Body of pancreas (tissue), 4 donors: ENCODE measurements at places on chromosomes 5 and 9. TPM values are rescaled to one million over a fixed set of nuclear protein-coding genes. Genes with fewer than 3 reads are reported as not detected.

GRCh38 chr5:40776658-40776977, 20.9 kb upstream of the TTC33 start:
- H3K36me3 ChIP-seq: no peaks in the 10 kb centered on the region
- peaks cover 17% of the 10 kb centered on the region for H3K4me1 ChIP-seq
- DNase-seq: no peak
- H3K27me3 ChIP-seq: no peaks in the 10 kb centered on the region

GRCh38 chr5:93791518-93791972, 50.1 kb upstream of the POU5F2 start:
- no peak overlapping the region for H3K4me3 ChIP-seq
- H3K27me3 ChIP-seq: no peaks in the 10 kb centered on the region
- H3K36me3 ChIP-seq: no peaks in the 10 kb centered on the region
- no peak for DNase-seq

DNA sequence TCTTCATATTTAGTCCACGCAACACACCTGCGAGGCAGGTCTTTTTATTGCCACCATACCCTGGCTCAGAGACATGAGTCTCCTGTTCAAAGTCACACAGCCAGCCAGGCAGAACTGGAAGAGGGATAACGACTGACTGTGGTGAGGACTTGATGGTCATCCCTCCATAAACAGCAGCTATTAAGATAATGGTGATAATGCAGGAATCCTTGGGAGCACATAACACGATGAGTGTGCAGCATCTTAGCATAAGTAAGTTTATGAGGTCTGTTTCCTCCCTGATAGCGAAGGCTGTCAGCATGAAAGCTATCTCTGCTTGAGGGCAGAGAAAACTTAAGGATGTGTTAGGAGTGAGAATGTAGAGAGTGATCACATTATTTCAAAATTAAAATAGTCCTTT, 30.9 kb downstream of the KCTD16 start:
- no peak overlapping the region for H3K4me3 ChIP-seq
- H3K4me1 ChIP-seq: peaks cover 17% of the 10 kb centered on the region
- no peaks in the 10 kb centered on the region for H3K36me3 ChIP-seq
- H3K27ac ChIP-seq: no peak overlapping the region

GRCh38 chr5:153632748-153633290, 142.3 kb downstream of the GRIA1 start:
- H3K27ac ChIP-seq: no peak overlapping the region
- H3K4me3 ChIP-seq: no peak overlapping the region
- H3K4me1 ChIP-seq: no peaks in the 10 kb centered on the region
- DNase-seq: no peak
- no peaks in the 10 kb centered on the region for H3K36me3 ChIP-seq

DNA sequence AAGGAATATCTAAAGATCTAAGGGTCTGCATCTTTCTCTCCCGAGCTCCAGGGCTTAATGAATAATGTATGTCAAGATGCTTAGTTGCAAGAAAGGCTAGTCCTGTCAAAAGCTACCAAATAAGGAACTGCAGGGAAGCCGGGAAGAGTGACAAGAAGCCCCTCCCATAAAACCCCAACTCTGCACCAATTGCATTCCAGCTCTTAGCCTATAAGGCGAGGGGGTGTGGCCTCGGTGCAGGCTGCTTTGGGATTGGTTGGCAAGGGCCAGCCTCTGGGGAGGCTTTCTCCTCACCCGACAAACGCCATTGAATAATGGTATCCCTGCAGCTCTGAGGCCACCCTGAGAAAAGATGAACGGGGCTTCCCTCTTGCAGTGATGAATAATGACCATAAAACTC, 416.9 kb downstream of the RAB3C start:
- no peaks in the 10 kb centered on the region for H3K36me3 ChIP-seq
- no peak overlapping the region for H3K4me3 ChIP-seq
- DNase-seq: no peak
- no peaks in the 10 kb centered on the region for H3K27me3 ChIP-seq

GRCh38 chr5:75325242-75325641, 11.8 kb upstream of the HMGCR start:
- H3K36me3 ChIP-seq: no peaks in the 10 kb centered on the region
- H3K4me3 ChIP-seq: no peak overlapping the region
- H3K4me1 ChIP-seq: no peaks in the 10 kb centered on the region
- H3K27me3 ChIP-seq: no peaks in the 10 kb centered on the region

NR2F1-AS1 gene
- 5.3 TPM for total RNA-seq

DAB2IP gene
- total RNA-seq: 34.9 TPM

GPRIN1 gene
- total RNA-seq: 1.3 TPM

NR5A1 gene
- total RNA-seq: not detected

KCNMB1 gene
- not detected for total RNA-seq

PALM2AKAP2 gene
- total RNA-seq: 2.1 TPM
